NCI-H2081 (cell line): ENCODE measurements at places on chromosomes 11 and 22.
A peak's percentile ranks its signal among the peaks of the same experiment; 100 is the strongest.

GRCh38 chr11:134207538-134208239 is 16.1 kb downstream of the NCAPD3 start:
- peak; percentile 45 for DNase-seq

GRCh38 chr22:42934338-42934737 is 77.3 kb upstream of the ARFGAP3 start:
- no peak for DNase-seq

DNA sequence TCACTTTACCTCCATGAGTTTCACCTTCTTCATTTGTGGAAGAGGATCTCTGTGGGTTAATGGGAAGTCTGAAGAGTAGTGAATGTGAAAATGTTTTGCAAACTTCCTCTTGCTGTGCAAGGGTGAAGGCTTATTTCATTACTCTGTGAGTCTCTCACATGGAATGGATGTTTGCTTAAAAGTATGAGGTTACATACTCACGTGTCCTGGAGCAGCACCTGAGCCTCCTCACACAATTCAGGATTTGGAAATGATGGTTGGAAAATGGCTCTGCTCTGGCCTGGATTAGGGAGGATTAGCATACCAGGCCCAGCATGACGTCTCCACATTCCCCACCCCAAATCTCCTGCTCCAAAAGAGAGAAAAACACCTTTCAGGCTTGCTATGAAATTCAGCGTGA is 4.8 kb downstream of the GRAMD1B start:
- no peak for DNase-seq

DNA sequence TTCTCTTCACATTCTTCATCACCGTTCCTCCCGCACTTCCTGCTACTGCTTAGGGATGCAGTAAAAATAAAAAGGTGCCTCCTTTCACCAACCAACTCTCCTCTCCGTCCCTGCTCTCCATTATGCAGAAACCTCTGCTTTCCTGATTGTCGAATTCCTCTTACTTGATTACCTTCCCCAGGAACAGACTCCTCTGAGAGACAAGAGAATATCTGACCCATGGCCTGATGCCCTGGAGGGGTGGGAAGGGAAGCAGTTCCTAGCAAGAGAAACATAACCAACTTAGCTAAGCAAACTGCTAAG is 80.9 kb downstream of the TRIM29 start:
- no peak for DNase-seq

DNA sequence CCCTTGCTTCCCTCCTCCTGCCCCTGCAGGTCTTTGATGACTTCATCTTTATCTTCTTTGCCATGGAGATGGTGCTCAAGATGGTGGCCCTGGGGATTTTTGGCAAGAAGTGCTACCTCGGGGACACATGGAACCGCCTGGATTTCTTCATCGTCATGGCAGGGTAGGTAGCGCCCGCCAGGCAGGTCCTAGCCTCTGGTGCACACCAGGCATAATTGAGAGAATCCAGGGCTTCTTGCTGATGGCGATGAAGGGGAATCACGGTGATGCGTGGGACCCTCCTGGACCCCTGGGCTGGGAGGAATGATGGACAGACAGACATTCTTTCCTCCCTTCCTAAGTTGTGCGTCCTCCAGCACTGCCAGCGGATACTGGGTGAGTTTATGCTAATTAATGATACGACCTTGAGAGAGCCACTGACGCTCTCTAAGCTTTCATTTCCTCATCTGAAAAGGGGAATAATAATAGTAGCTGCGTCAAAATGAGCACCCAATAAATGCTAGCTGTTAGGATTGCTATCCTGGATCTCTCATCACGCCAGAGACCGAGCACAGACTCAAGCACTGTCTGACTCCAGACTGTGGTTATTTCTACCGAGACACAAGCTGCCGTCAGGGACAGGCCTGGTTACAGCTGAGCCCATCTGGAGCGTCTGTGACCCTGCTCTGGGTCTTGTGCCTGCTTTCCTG is 30.1 kb downstream of the CACNA1I start:
- no peak for DNase-seq

- DNase-seq: no peak
These were observed 166.0 kb downstream of the TENM4 start for GRCh38 chr11:79274636-79275331.
